ENCODE measurements at places on chromosomes 7 and 10.

DNA sequence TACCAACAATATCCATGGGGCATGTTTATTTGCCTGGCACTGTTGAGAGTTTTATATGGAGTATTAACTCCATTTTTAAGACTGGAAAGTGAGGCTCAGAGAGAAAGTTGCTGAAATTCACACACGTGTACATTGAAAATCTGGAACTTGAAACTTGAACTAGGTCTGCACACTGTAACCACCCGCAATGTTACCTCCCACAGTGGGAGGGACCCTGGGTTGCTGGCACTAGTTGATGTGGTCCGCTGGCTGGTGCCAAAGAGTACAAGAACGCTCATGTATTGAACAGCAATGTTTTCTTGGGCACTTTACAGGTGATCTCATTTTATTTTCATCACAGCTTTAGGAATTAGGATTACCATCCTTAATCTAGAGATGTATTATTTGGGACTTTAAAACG lies 253.2 kb downstream of the INHBA start:
- no peak for DNase-seq

GRCh38 chr7:152909683-152910544 lies 150.4 kb downstream of the ACTR3B start:
- no peak for DNase-seq

GRCh38 chr10:126432507-126432906 lies 44.2 kb upstream of the ADAM12 start:
- DNase-seq, result no peak

- no peak for DNase-seq
Observed at GRCh38 chr7:106255246-106255645, 29.5 kb downstream of the NAMPT start.

DNA sequence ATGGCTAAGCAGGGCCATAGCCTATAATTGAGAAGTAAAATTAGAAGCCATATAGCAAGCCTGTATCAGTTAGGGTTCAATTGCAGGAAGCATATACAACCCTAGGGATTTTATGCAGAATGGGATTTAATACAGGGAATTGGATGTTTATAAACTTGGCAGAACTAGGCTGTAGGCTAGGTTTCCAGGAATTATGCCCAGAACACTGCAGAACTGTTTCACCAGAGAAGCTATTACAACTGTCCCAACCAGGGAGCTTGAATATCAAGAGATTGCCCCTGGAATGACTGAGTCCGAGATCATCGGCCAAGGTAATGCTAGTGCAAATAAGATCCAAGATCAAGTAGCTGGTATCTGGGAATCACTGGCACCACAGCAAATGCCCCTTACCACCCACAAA lies 64.0 kb downstream of the PRR15 start:
- no peak for DNase-seq

DNA sequence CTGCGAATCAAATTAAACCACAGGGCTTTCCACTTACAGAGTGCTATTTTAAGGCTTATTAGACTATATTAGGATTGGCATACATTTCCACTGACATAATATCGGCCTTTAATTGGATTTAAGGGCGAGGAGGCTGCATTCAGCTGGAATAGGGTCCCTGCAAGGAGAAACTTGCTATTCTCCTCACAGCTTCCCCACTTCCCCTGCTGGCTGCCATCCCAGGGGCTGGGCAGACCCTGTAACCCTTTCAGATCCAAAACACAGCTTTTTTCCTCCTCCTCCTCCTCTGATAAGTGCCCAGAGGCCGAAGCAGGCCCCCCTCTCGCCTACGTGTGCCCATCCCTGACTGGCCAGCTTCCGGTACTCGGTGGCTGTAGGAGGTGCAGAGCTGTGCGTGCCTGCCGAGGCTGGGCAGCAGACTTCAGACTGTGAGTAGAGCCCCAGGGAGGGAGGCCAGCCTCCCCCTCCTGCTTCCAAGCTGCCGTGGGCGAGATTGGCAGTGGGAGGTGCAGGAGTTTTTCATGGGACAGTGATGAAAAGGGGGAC lies 224.2 kb downstream of the PLXNA4 start:
- no peak for DNase-seq

GRCh38 chr10:96860631-96861277 lies 28.7 kb downstream of the LCOR start:
- DNase-seq, result no peak

DNA sequence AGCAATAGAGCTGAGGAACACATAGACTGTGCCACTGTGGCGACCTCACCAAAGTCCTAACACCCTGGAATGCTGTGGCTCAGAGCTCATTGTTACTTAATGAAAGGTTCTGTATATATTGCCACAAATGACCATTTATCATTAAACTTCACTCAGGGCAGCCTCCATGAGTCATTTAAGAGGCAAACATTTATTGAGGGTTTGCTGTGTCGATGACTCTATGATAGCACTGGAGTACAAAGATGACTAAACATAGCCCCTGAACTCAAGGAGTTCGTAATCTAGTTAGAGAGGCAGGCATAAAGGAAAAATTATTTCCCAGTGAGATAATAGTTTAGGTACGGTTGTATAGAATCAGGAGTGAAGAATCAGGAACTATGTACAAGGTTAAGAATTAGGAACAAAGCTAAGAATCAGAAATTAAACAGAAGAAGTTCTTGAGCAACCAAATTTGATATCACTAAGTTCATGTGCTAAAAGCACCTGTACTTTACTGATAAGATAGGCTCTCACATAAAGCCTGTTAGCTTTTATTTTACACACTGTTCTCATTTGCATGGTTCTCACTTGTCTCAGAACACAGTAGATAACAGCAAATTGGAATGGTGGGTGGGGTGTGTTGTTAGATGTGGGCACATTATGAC lies 7.9 kb downstream of the ENTPD7 start:
- DNase-seq, result peak; percentile 90

DNA sequence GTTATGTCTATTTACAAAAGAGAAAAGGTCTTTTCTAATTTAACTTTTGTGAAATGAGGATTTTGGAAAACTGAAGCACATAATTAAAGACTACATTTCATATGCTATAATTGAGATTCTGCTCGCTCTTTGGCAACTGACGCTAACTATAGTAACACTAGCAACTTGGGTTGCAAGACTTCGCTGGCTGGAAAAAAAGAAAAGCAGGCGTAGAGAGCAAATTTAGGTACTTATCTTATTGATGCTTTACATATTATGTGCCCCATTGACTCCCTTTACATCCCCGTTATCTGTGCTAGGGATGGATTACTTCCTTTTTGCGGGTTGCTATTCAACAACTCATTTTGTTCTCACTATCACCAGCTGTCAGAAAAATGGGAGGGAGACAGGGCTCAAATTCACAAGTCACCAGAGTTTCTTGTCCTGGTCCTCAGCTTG lies 10.5 kb downstream of the SEMA3C start:
- DNase-seq, result no peak

- DNase-seq, result no peak
Observed at GRCh38 chr7:112431803-112432202, 18.5 kb upstream of the IFRD1 start.

DNA sequence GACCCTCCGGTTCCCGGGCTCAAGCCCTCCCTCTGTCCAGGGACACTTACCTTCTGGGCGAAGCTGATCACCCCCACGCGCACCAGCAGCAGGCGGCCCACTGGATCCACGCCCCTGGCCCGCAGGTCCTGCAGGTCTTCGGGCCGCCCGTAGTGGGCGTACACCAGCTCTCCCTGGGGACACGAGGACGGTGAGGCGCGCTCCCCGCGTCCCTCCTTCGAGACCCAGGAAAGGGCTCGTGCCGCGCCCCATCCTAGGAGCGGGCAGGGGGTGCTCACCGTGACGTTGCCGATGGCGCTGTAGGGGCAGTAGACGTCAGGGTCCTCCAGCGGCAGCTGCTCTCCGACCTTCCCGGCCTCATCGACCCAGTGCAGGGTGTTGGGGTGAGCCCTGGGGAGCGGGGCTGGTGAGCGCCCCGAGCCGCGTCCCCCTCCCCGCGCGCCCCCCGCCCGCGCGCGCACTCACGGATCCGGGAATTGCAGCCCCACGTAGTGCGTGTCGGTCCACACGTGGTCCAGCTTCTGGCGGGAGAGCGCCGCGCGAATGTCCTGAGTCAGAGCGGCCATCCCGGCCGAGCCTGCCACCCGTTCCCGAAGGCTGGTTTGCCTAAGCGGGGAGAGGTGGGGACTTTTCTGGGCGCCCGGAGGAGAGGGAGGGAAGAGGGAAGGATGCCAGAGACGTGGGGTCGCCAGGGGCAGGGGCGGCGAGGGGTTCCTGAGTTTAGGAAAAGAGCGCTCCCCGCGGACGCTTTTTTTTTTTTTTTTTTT lies 8.2 kb downstream of the TFR2 start:
- DNase-seq, result peak; percentile 31

GRCh38 chr10:60040014-60040662 lies 133.8 kb upstream of the CCDC6 start:
- DNase-seq, result no peak

DNA sequence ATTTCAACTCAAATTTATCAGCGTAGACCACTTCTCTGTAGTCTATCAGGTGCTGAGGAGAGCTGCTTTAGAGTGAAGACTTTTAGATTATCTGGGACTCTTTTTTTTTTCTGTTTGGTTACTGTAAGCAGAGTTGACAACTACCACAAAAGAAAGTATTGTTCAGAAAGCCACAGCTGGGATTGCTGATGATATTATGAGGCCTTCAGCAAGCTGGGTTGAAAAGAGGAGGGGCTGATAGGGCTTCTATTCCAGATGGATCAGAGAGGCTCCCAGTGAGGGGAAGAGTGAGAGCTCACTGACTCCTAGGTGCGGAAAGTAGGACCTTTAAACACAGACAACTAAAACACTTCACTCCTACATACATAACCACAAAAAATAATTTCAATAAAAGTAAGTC lies 188.5 kb upstream of the FERD3L start:
- DNase-seq, result no peak

GRCh38 chr7:66921396-66921917 lies 432 bp downstream of the TMEM248 start:
- peak; percentile 51 for DNase-seq

GRCh38 chr10:28946479-28946878 lies 269.2 kb downstream of the BAMBI start:
- DNase-seq, result peak; percentile 88

- DNase-seq, result no peak
Observed at GRCh38 chr10:51436805-51437204, 262.6 kb downstream of the CSTF2T start.

DNA sequence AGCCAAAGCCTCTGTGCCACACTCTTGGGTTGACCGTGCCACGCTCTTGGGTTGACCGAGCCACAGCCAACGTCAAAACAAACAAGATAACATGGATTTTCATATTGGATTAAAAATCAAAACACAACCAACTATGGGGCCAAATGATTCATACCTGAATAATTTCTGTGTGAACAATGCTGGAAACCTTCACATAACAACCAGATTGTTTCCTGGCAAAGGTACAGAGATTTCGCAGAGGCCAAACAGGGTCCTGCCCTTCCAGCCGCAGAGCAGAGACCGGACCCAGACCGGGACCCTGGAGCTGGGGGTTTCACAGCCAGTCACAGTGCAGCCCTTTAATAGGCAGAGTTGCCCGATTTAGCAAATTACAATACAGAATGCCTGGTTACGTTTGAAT lies 40.5 kb downstream of the ITIH5 start:
- DNase-seq, result peak; percentile 5

DNA sequence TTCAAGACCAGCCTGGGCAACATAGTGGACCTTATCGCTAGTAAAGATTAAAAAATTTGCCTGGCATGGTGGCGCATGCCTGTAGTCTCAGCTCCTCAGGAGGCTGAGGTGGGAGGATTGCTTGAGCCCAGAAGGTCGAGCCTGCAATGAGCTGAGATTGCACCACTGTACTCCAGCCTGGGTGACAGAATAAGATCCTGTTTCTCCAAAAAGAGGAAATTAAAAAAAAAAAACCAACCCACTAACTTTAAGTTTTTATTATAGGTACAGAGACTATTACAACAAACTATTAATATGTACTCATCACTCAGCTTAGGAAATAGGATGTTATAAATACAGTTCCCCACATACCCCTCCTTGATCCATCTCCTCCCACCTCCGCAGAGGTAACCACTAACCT lies 30.2 kb downstream of the DHTKD1 start:
- no peak for DNase-seq

DNA sequence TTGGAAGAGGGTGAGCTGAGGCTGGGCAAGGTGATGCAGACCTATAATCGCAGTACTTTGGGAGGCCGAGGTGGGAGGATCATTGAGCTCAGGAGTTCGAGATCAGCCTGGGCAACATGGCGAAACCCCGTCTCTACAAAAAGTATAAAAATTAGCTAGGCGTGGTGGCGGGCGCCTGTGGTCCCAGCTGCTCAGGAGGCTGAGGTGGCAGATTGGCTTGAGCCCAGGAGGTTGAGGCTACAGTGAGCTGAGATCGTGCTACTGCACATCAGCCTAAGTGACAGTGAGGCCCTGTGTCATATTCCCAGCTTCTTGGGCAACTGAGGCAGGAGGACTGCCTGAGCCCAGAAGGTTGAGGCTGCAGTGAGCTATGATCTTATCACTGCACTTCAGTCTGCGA lies 13.6 kb downstream of the BMPR1A start:
- no peak for DNase-seq

- DNase-seq, result peak; percentile 69
Observed at GRCh38 chr7:40175725-40176510, 41.1 kb downstream of the SUGCT start.

Measured in iris pigment epithelial cell (primary cell).